ENCODE measurements at places on chromosomes 11 and 22. TPM values are rescaled to one million over a fixed set of nuclear protein-coding genes. Genes with fewer than 3 reads are reported as not detected.

- DNase-seq, result no peak
Measured at GRCh38 chr11:88064097-88064705, 111.0 kb downstream of the RAB38 start.

The LIF gene
- 0.23 TPM for total RNA-seq

The KBTBD3 gene
- total RNA-seq, result 3.1 TPM

DNA sequence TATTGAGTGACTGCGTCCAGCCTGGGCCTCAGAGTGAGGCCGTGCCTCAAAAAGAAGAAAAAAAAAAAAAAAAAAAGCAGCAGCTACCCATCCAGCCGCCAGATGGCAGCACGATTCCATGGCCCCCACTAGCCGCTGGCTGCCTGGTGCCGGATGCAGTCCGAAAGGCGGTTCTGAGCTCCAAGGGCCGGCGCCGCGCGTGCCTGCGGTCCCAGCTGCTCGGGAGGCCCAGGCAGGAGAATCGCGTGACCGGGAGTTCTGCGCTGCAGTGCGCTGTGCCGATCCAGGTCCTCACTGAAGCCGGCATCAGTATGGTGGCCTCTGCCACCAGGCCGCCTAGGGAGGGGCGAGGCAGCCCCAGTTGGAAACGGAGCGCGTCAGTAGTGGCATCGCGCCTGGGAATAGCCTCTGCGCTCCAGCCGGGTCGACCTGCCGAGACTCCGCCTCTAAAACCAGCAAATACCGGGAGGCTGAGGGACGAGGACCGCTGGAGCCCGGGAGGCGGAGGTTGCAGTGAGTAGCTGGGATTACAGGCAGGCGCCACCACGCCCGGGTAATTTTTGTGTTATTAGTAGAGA is 19.3 kb downstream of the SCARF2 start:
- peak; percentile 76 for DNase-seq

DNA sequence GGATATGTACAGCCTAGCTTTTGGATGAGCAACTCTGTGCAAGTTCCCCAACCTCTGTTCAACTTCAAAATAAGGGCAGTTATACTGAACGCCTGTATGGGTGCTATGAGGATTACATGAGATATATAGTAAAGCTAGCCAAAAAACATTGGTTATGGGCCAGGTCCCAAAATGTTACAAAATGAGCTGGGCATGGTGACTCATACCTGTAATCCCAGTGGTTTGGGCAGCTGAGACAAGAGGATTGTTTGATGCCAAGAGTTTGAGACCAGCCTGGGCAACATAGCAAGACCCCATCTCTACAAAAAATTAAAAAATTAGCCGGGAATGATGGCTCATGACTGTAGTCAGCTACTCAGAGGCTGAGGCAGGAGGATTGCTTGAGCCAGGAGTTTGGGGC is 118.4 kb downstream of the TEAD1 start:
- no peak for DNase-seq
